NCI-H2029 (cell line): ENCODE measurements at places on chromosomes 2 and 18.

- DNase-seq: peak; percentile 43
Measured at GRCh38 chr2:43070030-43070429, 156.4 kb downstream of the ZFP36L2 start.

GRCh38 chr2:157782057-157782845, 93.9 kb downstream of the ACVR1 start:
- peak; percentile 20 for DNase-seq

GRCh38 chr18:35467624-35468016, 30.1 kb downstream of the INO80C start:
- no peak for DNase-seq

GRCh38 chr2:6832596-6833299, 33.0 kb downstream of the CMPK2 start:
- DNase-seq: no peak

DNA sequence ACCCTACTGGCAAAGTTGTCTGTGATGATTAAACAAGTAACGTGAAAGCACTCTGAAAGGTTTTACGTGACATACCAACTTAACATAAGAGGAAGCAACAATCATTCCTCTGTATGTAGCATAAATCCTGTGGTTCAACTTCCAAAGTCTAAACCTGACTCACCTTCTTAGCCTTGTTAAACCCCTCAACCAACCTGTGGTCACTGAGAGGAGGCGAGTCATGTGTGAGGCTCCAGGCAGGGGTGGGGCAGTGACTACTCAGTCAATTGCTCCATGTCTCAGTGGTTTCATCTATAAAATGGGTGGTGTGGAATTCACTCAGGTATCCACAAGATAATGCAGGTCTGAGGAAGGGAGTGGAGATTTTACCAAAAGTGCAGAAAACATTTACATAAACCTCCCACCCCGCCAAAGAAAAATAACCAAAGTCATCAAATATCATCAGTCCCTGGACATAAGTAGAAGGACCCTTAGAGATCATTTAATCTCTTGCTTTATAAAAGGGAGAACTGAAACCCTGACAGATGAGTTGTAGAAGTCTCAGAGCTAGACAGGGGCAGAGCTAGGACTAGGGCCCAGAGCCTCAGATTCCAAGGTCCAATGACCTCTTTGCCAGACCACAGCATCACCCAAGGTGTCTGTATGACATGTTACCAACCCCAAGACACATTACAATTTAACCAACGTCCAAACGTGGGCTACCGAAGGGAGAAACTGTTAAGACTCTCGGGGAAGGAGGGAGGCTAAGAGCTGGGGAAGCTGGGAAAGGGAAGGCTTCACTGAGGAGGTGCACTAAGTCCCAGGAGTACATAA, 3.7 kb upstream of the PCBP1 start:
- no peak for DNase-seq

- DNase-seq: no peak
Measured at GRCh38 chr2:97745474-97746174, 32.2 kb downstream of the ZAP70 start.

DNA sequence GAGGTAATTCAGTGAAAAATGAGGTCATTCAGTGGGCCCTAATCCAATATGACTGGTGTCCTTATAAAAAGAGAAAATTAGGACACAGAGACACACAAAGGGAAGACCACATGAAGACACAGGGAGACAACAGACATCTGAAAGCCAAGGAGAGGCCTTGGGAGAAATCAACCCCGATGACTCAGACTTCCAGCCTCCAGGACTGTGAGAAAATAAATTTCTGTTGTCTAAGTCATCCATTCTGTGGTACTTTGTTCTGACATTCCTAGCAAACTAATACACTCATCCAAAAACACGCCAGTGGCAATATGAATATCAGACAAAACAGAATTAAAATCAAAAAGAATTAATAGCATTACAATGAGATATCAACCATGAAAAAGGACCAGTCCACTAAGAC, 303.7 kb downstream of the SS18 start:
- no peak for DNase-seq

DNA sequence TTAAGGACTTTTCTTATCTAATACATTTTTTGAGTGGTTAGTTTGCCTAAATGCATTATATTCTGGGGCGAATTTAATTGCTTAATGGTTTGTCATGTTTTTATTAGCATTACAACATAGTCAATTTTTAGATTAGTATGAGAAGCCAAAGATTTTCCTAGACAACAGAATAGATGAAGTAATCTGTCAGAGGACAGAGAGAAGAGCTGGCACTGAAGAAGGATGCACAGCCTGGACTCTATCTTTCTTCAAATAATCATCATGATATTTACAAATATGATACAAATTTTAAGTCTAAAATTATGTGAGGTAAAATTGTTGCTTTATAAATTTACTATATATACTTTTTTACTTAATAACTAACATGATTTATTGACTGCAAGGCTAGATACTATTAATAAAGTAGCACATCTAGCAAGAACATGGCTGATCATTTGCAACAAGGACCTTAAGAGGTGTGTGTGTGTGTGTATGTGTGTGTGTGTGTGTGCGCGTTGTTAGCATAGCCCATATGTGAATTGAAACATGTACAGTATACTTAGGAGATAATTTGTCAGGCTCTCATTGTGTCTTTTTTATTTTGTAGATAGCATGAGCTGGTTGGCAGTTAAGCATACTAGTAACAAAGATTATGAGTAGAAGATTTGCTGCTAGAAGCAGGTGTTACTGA, 752.2 kb downstream of the DCDC2C start:
- no peak for DNase-seq

DNA sequence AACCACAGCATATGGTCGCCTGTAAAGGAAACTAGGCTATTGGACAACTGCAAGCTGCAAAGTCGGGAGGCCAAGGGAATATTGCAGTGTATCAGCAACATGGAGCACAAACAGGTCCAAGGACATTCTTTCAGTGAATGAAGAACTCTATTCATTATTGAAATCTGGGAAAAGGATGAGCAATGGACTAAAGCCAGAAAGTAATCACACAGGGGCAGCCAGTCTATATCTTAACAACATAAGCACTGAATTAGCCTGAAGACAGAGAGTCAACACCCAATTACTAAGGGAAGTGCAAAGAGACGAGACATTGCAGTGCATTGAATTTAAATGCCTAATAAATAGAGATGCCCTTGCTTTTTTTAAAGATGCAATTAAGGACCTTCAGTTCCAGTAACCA, 615.5 kb upstream of the SETBP1 start:
- DNase-seq: no peak

- DNase-seq: no peak
Measured at GRCh38 chr2:46338674-46339073, 41.5 kb downstream of the EPAS1 start.

DNA sequence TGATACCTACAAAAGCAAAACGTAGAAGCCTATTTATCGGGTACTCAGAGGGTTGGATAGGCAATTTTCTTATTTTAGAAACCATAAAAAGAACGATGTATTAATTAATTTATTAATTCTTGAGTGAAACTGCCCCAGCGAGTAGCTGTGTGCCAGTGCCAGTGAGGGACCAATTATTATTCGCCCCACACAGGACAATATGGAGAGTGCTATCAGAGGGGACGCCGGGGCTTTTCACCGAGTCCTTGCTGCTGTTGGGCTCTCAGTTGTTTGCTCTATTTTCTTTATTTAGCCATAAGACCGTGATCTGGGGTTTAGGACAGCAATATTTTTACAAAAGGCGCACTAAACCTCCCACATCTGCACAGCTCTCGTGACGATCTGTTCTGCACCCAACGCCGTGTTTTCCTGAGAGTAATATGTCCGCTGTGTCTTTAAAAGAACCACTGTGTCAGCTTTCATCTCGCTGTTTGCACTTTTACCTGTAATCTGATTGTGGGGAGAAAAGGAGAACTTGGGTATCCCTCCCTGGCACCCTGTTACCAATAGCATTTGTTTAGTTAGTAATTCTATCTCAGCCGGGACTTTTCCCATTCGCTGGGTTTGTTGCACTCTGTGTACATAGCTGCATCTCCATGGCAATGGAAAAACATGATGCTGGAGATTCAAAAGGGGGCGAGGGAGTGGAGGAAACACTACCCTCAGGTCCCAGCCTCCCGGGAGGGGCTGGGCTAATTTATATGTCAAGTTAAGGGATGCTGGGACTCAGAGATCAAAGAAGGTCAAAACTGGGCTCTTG, 30.1 kb upstream of the ZNF516 start:
- peak; percentile 56 for DNase-seq

GRCh38 chr2:47075361-47076125, 79.6 kb downstream of the STPG4 start:
- DNase-seq: no peak

- no peak for DNase-seq
Measured at GRCh38 chr2:45013229-45014015, 4.2 kb upstream of the SIX2 start.

DNA sequence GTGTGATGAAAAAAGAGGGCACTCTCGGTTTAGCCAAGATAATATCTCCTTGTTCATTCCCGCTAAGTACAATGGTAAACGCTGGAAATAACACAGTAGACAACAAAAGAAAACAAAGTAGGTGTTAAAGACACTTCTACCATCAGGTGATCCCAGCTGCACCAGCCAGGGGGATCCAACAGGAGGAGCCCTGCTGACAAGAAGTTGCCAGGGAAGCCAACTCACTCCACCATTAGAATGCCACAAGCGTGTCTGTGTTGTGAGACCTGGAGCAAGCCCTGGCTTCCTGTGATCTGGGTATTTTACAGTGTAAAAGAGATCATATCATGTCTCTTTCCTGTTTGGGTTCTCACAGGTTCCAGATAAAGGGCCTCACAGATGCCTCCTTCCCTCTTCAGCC, 117.0 kb downstream of the GRB14 start:
- DNase-seq: no peak

DNA sequence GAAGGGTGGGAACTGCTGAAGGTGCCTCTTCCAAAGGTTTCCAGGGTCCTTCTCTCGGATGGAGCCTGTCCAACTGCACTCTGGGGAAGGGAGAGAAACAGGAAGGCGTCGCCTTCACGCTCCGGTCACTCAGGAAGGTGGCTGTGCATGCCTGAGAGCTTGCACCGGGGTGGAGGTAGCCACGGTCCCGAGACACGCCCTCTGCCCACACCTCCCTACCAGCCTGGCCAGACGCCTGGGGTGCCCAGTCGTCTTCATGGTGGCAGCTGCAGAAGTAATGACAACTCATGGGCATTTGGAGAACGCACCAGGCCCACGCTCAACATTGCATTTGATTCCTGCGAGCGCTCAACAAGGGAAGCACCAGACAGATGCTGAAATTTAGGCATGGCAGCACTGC, 59.9 kb downstream of the ADNP2 start:
- DNase-seq: no peak

DNA sequence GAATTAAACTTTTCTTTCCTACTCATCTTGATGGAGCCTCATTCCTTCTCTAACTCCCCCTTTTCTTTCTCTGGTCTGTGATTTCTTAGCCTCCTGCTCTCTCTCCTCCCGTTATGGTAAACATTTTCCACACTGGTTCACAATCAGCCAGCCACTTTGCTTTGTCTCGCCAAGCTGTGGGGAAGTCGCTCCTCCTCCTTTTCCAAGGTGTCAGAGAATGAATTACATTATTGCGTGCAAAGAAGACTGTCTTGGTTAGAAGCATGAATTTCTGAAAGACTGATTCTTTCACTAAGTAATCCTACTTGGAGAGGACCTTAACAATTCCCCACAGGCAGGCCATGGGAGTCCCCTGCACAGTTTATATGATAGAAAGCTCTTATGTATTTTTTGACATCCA, 46.1 kb downstream of the RASGRP3 start:
- no peak for DNase-seq

- DNase-seq: peak; percentile 3
Measured at GRCh38 chr2:84807063-84807485, 73.8 kb downstream of the TRABD2A start.

- no peak for DNase-seq
Measured at GRCh38 chr2:40372283-40372985, 79.5 kb downstream of the SLC8A1 start.

DNA sequence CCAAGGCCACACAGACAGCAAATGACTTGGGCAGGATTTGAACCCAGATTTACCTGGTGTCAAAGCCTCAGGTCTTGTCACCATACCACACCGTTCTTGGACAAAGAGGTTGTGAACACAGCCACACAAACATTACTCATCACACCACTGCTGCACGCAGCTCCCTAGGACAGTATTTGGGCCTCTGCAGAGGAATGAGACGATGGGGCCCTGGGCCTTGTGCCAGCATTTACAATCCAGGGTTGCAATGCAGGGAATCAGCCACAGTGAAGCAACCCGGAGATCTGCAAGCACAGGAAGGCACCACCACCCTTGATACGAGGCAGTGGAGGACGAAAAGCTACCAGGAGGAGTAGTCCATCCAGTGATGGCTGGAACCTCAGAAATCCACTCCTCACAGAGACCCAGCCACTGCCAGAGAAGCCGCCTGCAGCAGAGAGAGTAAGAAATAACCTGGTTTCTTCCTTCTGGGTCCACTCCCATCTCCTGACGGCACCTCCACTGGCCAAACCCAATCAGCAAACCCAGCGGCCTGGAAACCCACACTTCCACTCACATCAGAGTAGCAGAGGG, 3.7 kb upstream of the MTCL1 start:
- DNase-seq: no peak

DNA sequence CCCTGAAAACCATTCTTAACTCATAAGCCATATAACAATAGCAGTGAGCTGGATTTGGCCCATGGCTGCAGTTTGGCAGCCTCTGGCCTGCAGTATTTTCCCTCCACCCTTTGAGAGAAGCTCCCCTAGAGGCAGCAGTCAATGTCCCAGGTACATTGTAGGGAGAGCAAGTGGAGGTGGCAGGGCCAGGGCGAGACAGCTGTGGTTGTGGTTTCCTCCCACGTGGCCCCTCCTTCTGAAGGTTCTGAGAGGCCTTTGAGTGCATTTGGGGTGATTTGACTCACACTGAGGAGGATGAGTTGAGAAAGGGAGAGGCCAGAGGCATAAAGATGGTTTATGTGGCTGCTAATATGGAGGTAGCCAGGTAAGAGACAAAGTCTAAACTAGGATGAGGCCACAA, 45.5 kb upstream of the LDAH start:
- no peak for DNase-seq

DNA sequence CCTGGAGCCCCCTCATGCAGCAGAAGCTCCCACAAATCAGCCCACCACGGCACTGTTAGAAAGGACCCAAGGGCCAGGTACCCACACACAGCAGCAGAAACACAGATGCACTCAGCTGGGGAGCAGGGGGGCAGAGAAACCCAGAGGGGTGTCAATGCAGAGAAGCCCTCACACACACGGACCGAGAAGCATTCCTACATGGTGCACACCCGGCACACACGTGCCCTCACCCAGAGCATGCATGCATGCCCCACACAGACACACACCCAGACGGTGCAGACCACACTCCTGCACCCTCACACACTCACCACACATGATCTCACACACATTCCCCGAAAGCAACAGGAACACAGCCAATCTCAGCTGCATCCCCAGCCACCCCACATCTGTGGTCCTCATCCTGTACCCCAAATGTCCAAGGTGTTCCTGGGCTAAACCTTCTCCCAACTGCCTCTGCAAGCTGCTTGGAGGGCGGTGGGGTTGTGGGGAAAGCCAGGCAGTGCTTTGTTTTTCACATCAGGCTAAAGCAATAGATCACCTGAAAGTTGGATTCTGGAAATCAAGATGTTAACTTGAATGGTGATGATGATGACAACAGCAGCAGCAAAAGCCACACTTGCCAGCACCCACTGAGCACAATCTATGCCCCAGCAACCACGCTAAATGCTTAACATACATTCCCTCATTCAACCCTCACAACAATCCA, 102.3 kb downstream of the ZFP36L2 start:
- DNase-seq: no peak
